Effector CD4-positive, alpha-beta T cell (primary cell): ENCODE measurements at places on chromosomes 3 and 15.

DNA sequence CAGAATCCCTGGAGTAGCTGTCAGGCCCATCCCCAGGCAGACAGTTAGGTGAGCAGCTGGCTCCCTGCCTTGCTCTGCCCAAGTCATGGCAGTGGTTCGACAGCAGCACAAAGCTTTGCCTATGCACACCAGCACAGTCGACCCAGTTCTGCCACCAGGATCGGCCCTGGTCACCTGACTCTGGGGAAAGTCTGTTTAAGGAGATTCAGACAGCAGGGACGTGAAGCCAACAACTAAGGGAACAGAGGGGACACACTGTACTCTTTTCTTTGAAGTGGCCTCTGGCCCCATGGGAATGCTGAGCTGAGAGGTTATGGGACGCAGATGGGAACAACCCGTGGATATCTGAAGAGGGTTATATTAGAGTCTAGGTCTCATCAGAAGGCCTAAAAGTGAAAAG, 134.8 kb downstream of the CHDH start:
- DNase-seq = no peak

DNA sequence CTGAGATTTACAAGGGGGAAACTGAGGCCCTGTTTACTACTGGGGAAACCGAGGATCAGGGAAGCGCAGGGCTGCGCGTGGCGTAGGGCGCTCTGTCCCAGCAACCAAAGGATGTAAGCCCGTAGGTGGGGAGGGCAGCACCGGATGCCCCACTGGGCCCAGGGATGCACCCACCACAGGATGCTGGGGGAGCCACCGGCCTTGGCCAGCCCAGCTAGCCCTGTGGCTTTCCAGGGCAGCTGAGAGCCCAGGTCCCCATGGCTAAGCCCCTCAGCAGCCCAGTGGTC, 33.4 kb downstream of the RPN1 start:
- no peak for DNase-seq

DNA sequence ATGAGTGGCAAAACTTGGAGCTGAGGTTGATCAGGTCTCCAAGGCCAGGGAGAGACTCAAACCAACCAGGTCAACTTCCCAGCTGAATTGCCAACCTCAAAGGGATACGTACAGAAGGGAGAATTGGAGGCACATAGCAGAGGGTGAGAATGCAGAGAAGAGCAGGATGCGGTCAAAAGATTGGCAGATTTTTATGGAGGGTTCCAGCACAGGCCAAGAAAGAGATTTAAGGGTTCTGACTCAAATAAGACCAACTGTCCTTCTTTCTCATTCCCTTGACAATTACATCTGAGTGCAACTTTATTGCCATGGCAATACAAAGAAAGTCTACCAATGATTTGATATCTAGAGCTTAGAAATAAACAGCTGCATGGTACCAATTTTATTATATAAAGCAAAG, 33.2 kb downstream of the SCG5 start:
- no peak for DNase-seq

- no peak for DNase-seq
Observed at GRCh38 chr3:109926376-109926775, 589.0 kb upstream of the DPPA4 start.

- DNase-seq = no peak
Observed at GRCh38 chr15:68195336-68196112, 9.6 kb downstream of the CALML4 start.

- DNase-seq = no peak
Observed at GRCh38 chr15:27903405-27903804, 195.7 kb downstream of the OCA2 start.

- no peak for DNase-seq
Observed at GRCh38 chr3:14520149-14520548, 20.0 kb downstream of the GRIP2 start.

- DNase-seq = no peak
Observed at GRCh38 chr3:105594219-105594618, 227.5 kb downstream of the ALCAM start.

- peak; percentile 8 for DNase-seq
Observed at GRCh38 chr15:90264671-90265070, 801 bp upstream of the NGRN start.

DNA sequence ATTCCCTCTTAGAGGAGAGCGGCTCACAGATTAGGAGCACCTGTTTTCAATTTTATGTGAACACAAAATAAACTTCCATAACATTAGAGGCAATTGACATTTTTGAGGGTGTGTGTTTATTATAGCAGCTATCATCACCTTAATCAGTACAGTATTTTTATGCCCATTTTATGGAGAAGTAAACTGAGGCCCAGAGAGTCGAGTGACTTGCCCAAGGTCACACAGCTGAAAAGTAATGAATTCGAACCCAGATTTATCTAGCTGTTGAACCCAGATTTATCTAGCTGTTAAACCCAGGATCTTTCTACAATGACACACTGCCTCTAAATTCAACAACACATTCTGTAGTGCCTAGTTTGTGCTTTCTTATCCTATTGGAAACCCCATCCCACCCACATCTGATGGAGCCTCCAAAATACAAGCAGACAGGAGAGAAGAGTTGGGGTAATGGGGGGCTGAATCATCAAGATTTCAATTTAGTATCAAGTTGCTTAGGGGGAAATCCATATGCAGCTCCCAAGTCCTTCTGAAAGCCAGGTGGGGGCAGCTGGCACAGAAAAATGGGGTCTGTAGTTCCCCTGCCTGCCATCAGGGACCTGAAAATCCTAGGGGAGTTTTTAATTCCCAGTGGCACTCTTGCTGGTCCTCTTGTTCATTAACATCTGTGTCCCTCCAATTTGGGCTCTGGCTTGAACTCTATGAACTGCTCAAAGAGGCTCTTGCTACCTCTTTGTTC, 50.4 kb upstream of the TRA2B start:
- no peak for DNase-seq

DNA sequence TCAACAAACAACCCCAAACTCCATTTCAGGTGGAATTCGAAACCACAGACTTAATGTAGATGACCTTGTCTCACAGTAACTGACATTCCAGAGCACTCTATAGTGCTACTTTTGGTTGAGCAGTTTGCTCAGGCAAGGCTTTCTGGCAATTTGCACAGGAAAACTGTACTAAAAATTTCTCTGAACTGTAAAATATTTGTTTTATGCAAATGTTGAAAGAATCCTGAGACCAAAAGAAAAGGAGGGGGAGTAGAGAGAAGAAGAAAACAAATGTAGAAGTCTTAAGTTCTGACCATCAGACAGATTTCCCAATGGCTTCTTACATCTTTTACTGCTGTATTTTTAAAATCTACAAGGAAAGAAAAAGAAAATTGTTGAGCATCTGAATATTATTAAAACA, 53.5 kb downstream of the DTWD1 start:
- no peak for DNase-seq

DNA sequence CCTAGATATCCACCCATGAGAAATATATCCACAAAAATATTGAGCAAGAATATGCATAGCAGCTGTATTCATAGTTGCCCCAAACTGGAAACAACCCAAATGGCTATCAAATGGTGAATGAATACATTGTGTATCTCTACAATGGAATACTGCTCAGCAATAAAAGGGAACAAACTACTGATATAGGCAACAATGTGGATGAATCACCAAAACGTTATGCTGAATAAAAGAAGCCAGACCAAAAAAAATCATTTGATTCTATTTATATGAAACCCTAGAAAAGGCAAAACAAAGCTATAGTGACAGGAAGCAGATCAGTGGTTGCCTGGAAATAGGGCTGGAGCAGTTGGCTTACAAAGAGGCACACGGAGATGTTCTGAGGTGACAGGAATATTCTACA, 15.5 kb upstream of the CMTM7 start:
- no peak for DNase-seq

DNA sequence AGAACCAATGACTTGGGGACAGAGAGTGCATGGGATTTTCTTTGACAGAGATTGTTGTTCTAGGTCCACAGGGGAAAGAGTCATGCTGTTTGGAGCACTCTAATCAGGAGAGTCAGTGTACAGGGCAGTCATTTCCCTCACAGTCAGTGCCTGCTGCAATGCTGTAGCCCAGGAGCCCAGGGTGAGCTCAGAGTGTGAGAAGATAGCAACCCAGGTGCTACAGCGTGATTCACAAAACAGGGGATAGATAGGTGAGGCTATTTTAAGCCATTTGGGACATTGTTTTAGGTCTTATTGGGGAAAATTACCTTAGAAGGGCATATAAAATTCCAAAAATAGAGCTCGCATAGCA, 37.3 kb downstream of the LNP1 start:
- no peak for DNase-seq

- no peak for DNase-seq
Observed at GRCh38 chr15:48966595-48967301, 3.0 kb upstream of the SHC4 start.

DNA sequence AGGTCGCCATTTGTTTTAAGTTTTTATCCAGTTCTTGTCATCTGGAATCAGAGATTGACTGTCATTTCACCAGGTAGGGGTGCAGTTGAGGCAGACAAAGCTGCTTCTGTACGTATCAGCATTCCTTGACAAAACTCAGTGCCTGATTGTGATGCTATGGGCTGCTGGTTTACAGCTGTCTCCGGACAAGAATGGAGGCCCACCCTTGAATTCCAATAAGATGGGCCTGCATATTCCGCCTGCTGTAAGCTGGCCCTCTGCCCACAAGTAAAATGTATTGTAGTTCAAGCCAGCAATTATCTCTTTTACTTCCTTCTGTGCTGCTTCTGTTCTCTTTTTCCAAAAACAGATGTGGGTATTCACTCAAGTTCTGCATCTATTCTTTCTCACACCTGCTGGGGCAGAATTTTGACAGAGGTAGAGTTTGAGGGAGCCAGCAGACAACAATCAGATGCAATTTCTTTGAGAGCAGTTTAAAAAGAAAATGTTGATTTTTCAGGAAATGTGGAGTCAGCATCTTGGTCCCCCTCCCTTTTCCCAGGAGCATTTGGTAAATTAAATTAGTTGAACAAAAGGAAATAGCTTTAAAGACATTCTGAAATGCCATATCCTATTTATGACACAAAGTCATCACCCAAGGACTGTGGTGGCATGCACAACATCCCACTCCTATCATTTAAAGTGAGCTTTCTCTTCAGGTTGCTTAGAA, 53.5 kb downstream of the IQCH start:
- no peak for DNase-seq

DNA sequence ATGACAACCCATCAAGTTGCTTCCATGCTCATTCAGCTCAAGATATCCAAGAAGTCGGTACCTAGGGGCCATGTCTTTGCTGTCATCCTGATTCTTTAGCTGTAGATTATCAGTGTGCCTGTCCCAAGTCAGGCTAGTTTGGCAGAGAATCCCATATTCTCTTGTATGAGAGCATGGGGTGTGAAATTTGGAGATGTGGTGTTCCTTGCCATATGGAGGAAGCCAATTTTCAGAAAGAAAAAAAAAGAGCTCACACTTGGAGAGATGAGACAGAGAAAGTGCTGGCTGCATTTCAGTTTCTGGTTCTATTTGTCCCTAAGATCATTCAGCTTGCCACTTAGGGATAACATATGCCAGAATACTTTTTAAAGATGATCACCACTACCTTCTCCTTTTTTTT, 52.3 kb upstream of the SLC4A7 start:
- no peak for DNase-seq

GRCh38 chr15:73939138-73939537, 12.9 kb downstream of the LOXL1 start:
- DNase-seq = no peak
